ENCODE measurements at places on chromosomes 3 and 15. TPM values are rescaled to one million over a fixed set of nuclear protein-coding genes. Genes with fewer than 3 reads are reported as not detected.

LDHAL6B gene
- total RNA-seq = not detected

CD200R1L gene
- total RNA-seq = not detected

ASB14 gene
- total RNA-seq = not detected

CCR9 gene
- not detected for total RNA-seq

RBP2 gene
- not detected for total RNA-seq

CSNK1G1 gene
- total RNA-seq = 13.8 TPM

RASGRF1 gene
- total RNA-seq = not detected

SMC4 gene
- total RNA-seq = 48.7 TPM

GP5 gene
- total RNA-seq = 0.49 TPM

ACTC1 gene
- not detected for total RNA-seq

CHRM5 gene
- not detected for total RNA-seq
